NCI-H1417 treated with DMSO at 0.1 percent for 48 hours (cell line): ENCODE measurements at places on chromosomes 6 and 20.

- DNase-seq = no peak
These were observed 71.4 kb upstream of the UFL1 start for GRCh38 chr6:96450082-96450769.

GRCh38 chr6:112839525-112839961, 492.4 kb downstream of the RFPL4B start:
- no peak for DNase-seq

- DNase-seq = no peak
These were observed 69.9 kb upstream of the POU3F2 start for GRCh38 chr6:98764373-98764911.

DNA sequence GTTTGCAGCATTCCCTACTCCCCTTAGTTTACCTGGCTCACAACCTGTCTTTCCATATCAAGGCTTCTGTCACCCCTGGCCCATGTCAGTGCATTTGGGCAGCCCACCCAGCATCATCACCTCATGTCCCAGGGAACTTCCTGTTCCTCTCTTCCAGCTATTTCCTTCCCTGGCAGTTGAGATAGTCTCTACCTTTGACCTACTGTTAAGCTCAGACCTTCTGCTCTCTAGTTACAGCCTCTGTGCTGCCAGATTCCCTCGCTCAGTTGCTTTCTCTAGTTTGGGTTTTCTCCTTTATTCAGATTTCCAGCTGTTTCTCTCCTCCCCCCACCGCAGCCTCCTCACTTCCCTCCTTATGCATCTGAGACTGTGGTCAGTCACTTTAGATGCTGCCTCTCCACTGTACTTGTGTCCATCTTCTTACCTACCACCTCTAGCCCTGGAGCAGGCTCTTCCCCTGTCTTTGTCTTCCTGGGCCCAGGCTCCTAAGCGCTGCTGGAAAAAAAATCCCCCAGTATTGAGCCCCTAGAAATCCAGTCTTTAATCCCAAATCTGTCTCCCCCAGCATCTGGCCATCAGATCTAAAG, 16.3 kb downstream of the PTPN1 start:
- DNase-seq = no peak

- DNase-seq = no peak
These were observed 470.4 kb downstream of the CDH26 start for GRCh38 chr20:60428651-60429050.

DNA sequence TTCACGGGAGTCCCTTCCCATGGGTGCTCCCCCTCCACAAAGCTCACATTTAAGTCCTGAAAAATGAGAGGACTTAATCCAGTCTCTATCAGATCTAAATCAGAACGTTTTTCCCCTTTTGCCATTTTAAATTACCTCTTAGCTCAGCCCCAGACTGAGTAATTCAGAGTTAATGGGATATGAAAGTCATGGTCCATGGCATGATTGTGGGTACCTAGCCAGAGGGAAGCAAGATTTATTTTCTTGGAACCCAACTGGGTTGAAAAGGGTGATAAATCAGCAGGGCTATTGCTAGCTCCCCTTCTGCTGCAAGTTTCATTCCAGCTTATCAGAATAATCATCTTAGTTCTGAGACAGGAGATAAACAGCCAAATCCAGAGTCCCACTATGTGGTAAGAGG, 320.2 kb upstream of the CHD6 start:
- no peak for DNase-seq

DNA sequence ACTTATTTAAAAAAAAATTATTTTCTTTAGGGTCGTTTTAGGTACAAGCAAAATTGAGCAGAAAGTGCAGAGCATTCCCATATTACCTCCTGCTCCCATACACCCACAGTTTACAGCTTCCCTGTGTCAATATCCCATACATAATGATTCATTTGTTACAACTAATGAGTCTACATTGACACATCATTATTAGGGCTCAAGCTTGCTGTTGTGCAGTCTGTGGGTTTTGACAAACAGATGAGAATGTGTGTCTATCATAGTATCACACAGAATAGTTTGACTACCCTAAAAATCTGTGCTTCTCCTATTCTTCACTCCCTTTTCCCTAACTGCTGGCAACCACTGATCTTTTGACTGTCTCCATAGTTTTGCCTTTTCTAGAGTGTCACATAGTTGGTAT, 9.4 kb downstream of the PSMF1 start:
- DNase-seq = no peak

- DNase-seq = no peak
These were observed 16.2 kb upstream of the MRPS18A start for GRCh38 chr6:43703512-43704429.

GRCh38 chr6:97703661-97704060, 420.6 kb upstream of the MMS22L start:
- DNase-seq = no peak
